ENCODE measurements at places on chromosomes 16 and 17. TPM values are rescaled to one million over a fixed set of nuclear protein-coding genes. Genes with fewer than 3 reads are reported as not detected.
A peak's percentile ranks its signal among the peaks of the same experiment; 100 is the strongest.

The CLDN7 gene
- total RNA-seq, result 2.0 TPM

- no peak for DNase-seq
These were observed 58.6 kb downstream of the WSB1 start for GRCh38 chr17:27352448-27353032.

The FOXC2 gene
- 1.3 TPM for total RNA-seq

The ZNF423 gene
- total RNA-seq, result 0.10 TPM

DNA sequence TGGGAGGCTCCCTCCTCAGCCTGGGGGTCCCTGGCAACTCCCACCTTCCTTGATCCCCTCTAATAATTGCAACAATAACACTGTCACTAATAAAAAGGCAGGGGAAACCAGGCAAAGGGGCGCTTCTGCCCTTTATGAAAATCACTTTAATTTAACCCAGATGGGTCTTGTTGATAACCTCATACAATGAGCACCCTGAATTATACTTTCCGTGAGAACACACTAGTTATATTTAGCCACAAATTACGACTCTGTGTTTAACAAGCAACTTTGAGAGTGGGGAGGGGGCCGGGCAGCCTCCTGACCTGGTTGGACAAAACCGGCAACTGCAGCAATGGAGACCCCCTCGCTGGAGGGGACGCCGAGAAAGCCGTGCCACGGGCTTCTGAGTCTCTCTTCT, 5.7 kb upstream of the BAHCC1 start:
- DNase-seq, result no peak

DNA sequence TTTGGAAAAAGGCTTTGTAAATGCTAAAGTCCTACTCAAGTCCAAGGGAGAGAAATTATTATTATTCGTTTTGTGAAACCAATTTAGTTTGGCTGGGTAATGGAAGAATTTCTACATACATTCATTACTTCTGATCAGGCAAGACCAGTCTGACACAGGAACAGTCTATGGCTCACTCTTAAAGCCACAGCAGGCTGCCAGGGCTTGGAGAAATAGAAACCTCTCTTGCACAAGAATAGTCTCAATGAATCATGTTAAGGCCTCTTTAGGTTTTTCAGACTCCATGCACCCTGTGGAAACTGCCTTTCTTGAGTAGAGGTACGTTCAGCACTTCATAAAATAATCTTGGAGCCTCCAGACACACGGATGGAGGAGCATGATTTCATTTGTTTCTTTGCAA, 167.7 kb downstream of the IRX3 start:
- no peak for DNase-seq

GRCh38 chr16:66197668-66198278, 168.7 kb upstream of the CDH5 start:
- no peak for DNase-seq

GRCh38 chr17:74796211-74796610, 20.1 kb upstream of the NAT9 start:
- no peak for DNase-seq

The RASL10B gene
- total RNA-seq, result 1.1 TPM

The SPPL2C gene
- total RNA-seq, result not detected

The CHD9NB gene
- not detected for total RNA-seq

GRCh38 chr17:75834928-75835653, 9.1 kb downstream of the UNC13D start:
- no peak for DNase-seq

- no peak for DNase-seq
These were observed 71.3 kb downstream of the SREBF1 start for GRCh38 chr17:17765359-17766076.

The OTOA gene
- total RNA-seq, result not detected

- DNase-seq, result no peak
These were observed 322.1 kb downstream of the MAP2K4 start for GRCh38 chr17:12342609-12343435.

DNA sequence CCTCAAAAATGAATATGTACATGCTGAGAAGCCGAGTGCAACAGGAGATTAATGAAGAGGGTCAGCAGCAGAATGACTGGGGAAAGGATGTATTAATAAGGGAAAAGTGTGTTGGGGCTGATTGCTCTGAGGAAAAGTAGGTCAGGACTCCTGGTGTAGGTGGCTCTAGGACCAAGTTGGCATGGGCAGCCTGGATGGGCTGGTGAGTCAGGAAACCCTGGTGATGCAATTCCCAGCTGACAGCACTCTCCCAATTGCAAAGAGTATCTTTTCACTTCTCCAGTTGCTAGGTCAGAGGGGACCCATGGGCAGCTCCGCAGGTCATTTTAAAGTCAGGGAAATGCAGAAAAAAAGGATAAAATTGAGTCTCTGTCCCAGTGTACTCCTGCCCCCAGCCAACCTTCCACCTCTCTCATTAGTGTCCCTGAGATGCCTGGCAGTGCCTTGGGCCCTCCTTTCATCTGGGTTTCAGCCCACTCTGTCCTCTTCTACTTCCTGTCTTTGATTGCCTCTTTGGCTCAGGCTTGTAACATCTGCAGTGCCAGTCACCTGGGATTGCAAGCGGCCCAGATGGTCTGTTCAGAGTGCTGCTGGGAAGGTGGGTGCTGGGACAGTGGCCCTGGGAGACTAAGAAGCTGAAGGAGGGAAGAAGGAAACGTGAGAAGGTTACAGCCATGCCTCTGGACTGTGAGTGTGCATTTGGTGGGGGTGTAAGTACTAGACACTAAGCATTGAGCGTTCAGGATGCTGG, 2177.2 kb downstream of the TP53TG3F start:
- DNase-seq, result no peak

GRCh38 chr17:75498039-75498725, 17.2 kb downstream of the CASKIN2 start:
- DNase-seq, result no peak

- peak; percentile 22 for DNase-seq
These were observed 123.5 kb upstream of the ZFHX3 start for GRCh38 chr16:73171380-73171779.

DNA sequence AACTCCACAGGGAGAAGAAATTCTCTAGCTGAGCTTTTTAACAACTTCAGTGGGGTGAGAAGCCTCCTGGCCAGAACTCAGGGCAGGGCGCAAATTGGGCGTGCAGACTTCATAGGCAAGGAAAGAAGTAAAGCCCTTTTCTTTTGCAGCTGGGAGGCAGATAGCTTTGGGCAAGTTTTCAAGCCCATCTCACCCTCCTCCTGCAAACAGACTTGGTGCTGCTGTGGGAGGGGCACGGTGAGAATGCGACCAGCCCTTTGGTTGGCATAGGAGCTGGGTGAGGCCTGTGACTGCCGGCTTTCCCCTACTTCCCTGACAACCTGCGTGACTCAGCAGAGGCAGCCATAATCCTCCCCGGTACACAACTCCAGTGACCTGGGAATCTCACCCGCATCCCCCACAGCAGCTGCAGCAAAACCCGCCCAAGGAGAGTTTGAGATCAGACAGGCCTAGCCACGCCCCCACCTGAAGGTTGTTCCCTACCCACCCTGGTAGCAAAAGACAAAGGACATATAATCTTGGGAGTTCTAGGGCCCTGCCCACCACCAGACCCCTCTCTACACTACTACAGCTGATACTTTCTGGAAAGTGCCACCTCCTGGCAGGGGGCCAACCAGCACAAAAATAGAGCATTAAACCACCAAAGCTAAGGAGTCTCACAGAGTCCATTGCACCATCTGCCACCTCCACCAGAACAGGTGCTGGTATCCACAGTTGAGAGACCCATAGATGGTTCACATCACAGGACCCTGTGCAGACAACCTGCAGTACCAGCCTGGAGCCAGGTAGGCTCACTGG, 195.5 kb upstream of the CCL2 start:
- no peak for DNase-seq

- no peak for DNase-seq
These were observed 4.4 kb downstream of the TBX6 start for GRCh38 chr16:30087181-30087898.

- DNase-seq, result no peak
These were observed 3.3 kb upstream of the IRX5 start for GRCh38 chr16:54927125-54928015.

The TMEM231 gene
- 7.0 TPM for total RNA-seq

- peak; percentile 58 for DNase-seq
These were observed 1151.9 kb upstream of the GOT2 start for GRCh38 chr16:59886021-59886420.

GRCh38 chr17:45092911-45093430, 31.9 kb downstream of the NMT1 start:
- peak; percentile 95 for DNase-seq

GRCh38 chr17:73510981-73511718, 133.1 kb downstream of the SDK2 start:
- DNase-seq, result peak; percentile 3

The DYNLRB2 gene
- not detected for total RNA-seq

All from RPMI7951 (cell line).